Uterus (tissue), 4 donors: ENCODE measurements at places on chromosomes 1 and 21. TPM values are rescaled to one million over a fixed set of nuclear protein-coding genes. Genes with fewer than 3 reads are reported as not detected.

DNA sequence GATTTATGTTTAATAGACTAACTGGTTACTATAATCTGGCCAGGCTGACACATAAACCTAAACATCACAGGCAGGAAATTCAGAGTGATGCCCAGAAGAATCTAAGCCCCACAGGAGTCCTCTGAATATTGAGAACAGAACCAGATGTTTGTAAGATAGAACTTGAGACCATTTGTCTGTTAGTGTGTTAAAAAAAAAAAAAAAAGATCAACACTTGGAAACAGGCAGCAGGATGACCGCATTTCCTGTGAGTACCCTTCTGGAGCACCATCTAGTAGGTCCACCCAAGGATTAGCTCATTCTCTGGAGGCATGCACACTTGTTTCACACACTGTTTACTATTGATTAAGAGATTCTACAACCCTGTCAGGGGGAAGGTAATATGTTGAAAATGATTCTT lies 111.4 kb upstream of the VANGL1 start:
- no peak for DNase-seq

DNA sequence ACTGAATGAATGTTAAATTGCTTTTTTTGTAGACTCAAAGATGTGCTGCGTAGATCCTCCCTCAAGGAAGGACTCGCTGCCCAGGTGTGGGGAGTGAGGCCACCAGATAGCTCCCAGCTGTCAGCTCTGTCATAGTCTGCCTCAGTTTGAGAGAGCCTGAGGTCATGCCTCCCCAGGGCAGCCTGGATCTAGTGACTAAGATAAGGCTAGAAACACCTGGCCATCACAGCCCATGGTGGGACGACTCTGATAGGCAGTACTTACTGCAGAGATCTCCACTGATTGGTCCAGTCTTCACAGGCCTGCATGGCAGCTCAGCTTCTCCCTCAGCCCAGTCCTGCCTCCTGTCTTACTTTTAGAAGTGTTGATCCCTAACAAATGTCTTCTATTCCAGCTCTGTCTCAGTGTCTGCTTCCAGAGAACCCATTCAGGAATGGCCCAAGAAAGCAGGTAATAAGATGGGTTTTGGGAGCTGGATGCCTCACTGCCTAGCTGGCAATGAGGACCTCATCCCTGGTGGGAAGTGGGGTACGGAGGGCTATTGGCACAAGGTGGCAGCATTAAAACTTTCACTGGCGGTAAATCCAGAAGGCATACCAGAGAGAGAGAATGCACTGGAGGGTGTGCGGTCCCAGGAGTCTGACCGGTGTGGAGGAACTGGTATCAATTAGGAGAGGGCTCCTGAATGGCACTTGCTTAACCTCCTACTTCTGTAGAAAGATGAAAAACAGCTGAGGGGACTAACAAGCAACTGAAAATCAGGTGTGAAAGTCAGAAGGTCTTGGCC lies 55.3 kb upstream of the GPR37L1 start:
- no peak for DNase-seq

GRCh38 chr1:154663471-154664060 lies 55.6 kb upstream of the ADAR start:
- no peak for DNase-seq

DNA sequence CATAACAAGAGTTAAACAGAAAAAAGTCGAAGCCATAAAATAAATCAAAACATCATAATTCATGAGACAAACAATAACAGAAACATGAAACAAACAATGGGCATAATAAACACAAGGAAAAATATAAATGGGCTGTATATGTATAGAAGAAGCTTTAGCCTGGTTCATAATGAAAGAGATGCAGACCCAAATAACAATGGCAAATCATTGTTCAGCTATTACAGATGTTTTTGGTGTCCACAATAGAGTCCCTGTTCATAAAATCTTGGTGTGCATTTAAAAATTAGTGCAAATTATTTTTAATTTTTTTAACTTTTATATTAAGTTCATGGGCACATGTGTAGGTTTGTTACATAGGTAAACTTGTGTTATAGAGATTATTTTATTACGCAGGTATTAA lies 1185.9 kb upstream of the B3GALT2 start:
- no peak for DNase-seq

- no peak for DNase-seq
Observed at GRCh38 chr1:67874501-67875111, 41.3 kb upstream of the GNG12 start.

- no peak for DNase-seq
Observed at GRCh38 chr21:32687643-32688345, 40.0 kb downstream of the SYNJ1 start.

DNA sequence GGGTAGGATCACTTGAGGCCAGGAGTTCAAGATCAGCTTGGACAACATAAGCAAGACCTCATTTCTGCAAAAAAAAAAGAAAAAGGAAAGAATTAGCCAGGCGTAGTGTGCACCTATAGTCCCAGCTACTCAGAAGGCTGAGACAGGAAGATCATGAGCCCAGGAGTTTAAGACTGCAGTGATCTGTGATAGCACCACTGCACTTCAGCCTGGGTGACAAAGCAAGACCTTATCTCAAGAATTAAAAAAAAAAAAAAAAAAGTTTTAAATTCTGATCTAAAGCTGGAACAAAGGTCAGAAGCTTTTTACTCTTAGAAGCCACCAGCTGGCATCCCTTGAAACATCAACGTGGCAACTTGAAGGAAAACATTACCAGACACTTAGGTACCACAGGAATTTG lies 45.3 kb downstream of the HENMT1 start:
- DNase-seq, result no peak

GRCh38 chr1:53929246-53929960 lies 16.1 kb downstream of the IFT25 start:
- no peak for DNase-seq

The SLC35F3 gene
- 0.26 TPM for total RNA-seq

The OR2T33 gene
- not detected for total RNA-seq

The ECM1 gene
- 6.6 TPM for total RNA-seq

The SEMA4A gene
- total RNA-seq, result 4.1 TPM
